Nucleus accumbens (tissue), 56 donors: ENCODE measurements at places on chromosomes 7 and 10.
A peak's percentile ranks its signal among the peaks of the same experiment; 100 is the strongest.

GRCh38 chr10:61065051-61065450 is 121.1 kb upstream of the RHOBTB1 start:
- no peak for DNase-seq

DNA sequence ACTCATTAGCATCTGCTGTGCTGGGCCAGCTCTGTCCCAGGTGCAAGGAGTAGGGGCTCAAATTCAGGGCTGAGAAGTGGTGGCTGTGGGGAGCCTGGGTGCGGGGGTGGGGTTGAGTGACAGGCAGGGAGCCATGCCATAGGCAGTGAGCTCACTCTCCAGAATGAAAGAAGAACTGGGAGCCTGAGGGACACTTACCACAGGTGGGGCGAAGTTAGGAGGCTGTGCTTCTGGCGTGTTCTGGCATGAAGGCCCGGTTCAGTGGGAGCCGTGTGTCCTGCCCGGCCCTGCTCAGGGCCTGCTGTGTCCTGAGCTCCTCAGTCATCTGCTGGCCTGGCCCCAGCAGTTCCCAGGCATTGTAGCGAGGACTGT is 62.5 kb downstream of the MKI67 start:
- peak; percentile 20 for DNase-seq

GRCh38 chr7:146150153-146150552 is 33.6 kb downstream of the CNTNAP2 start:
- DNase-seq, result no peak

DNA sequence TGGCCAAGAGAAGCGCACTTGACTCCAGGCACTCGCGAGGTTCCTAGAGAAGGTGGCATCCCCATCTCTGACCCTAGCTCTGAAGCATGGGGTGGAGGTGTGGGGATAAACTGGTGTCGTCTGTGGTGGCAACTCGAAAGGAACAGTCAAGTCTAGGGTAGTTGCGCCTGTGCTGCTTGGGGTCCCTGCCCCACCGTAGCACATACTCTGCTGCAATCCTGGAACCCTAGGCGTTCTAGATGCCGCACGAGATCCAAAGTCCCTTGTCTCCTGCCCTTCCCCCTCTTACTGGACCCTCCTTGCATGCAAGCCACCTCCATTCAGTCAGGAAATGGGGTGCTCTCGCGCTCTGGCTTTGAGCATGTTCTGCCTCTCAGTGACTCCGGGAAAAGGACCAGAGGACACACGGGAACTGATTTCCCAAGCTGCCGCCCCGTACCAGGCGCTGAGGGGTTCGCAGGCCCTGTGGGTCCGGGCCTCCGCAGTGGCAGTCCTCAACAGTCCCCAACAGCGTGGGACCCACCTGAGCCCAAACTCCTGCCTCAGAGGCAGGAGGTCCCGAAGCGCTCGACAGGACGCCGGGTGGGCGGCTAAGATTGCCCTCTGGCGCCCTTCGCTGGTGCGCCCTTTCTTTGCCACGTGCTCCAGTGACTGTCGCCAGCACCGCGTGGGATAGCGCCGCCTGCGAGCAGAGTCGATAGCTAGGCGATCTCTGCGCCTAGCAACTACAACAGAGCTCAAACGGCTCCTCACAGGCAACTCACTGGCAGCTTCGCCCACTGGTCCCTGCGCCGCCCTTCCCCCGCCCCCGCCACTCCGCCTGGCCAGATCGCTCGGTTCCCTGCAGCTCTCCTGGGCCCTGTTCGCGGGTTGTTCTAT is 452.0 kb downstream of the REEP3 start:
- no peak for DNase-seq

DNA sequence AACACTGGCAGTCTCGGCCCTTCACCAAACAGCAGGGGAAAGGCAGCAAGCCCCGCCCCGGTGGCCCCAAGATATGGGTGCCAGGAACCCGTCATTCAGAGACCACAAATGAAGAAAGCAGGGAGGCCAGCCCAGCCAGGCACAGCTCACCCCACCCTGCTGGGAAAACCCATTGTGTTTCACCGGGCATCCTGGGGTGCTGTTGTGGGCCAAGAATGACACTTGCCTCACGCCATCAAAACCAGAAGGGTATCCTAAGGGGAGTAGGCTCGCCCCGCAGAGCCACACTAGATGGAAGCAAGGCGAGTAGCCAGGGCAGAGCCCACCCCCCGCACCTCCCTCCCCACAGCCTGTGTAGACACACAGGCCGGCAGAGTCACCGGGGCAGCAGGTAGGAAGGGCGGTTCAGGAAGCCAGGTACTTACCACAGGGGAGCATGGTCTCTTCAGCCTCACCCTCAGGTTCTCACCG is 72.5 kb upstream of the KCNMA1 start:
- DNase-seq, result no peak
